ENCODE measurements at places on chromosomes 13 and 19.

- DNase-seq: no peak
Measured at GRCh38 chr13:50893211-50893852, 16.3 kb upstream of the RNASEH2B start.

DNA sequence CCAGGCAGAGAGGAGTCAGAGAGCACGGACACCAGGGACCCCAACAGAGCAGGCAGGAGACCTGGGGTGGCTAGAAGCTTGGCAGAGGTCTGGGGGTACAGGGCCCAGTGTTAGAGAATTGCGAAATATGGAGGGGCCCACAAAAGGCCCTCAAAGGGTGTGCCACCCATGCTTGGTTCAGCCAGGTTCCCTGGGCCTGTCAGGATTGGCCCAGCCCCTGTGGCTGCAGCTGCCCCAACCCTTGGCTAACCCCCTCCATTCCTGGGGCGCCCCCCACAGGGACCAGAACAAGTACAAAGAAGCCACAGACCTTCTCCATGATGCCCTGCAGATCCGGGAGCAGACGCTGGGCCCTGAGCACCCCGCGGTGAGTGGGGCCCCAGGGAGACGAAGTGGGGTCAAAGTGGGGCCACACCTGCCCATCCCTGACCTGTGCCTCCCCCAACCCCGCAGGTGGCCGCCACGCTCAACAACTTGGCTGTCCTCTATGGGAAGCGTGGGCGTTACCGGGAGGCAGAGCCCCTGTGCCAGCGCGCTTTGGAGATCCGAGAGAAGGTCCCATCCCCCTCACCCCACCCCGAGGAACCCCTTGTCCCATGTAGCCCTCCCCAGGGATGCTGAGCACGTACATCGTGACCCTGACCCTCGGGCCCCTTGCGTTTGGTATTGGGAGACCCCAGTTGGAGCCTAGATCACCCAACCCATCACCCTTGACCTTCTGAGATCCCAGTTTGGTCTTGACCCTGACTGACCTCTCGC lies 8.0 kb downstream of the KLC3 start:
- DNase-seq: no peak

- DNase-seq: no peak
Measured at GRCh38 chr13:29597246-29597645, 1.8 kb upstream of the SLC7A1 start.

- no peak for DNase-seq
Measured at GRCh38 chr13:95180513-95181245, 120.6 kb downstream of the ABCC4 start.

- DNase-seq: no peak
Measured at GRCh38 chr13:42363941-42364612, 92.1 kb downstream of the AKAP11 start.

DNA sequence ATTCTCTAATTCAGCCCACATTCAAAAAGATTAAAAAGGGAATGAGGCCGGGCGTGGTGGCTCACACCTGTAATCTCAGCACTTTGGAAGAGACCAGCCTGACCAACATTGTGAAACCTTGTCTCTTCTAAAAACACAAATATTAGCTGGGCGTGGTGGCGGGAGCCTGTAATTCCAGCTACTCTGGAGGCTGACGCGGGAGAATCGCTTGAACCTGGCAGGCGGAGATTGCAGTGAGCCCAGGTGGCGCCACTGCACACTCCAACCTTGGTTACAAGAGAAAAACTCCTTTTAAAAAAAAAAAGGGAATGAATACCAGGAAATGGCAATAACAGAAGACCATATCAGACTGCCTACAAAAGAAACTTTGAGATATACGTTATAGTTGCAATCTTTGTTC lies 1244.5 kb downstream of the PCDH9 start:
- no peak for DNase-seq

DNA sequence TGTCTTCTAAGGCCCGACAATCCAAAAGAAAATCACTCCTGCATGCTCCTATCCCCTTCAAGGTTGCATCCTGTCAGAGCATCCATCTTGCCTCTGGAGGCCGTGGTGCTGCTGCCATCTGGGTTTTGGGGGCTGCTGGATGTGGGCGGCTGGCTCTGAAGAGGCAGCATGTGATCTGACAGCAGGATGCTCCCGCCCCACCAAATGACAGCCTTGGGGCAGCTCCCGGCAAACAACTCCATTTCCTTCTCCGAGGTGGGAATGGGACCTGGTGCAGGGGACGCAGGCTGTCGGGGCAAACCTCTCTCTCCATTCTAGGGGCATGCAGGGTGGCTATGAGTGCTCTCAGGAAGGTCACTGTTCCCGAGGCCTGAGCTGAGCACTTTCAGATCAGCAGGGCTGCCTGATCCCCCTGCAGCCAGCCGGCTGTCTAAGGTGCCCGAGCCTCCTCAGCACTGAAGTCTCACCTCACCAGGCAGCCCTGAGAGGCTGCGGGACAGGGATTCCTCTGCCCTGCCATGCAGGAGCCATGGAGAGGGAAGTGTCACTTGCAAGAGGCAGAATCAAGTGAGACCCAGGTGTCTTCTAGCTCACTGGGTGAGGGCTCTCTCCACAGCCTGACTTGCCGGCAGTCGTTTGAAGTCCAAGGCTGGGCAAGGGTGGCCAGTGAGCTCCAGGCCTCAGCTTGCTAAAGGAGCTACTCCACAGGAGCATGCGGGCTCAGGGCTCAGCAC lies 28.8 kb downstream of the TSSK6 start:
- no peak for DNase-seq

GRCh38 chr13:110445183-110445582 lies 116.3 kb downstream of the RAB20 start:
- DNase-seq: no peak

- DNase-seq: no peak
Measured at GRCh38 chr13:110265341-110265681, 41.6 kb downstream of the COL4A1 start.

- DNase-seq: no peak
Measured at GRCh38 chr13:23817830-23818229, 71.4 kb downstream of the MIPEP start.

- no peak for DNase-seq
Measured at GRCh38 chr19:41334793-41335192, 18.9 kb downstream of the TGFB1 start.

GRCh38 chr13:94303644-94304174 lies 175.8 kb downstream of the DCT start:
- no peak for DNase-seq

DNA sequence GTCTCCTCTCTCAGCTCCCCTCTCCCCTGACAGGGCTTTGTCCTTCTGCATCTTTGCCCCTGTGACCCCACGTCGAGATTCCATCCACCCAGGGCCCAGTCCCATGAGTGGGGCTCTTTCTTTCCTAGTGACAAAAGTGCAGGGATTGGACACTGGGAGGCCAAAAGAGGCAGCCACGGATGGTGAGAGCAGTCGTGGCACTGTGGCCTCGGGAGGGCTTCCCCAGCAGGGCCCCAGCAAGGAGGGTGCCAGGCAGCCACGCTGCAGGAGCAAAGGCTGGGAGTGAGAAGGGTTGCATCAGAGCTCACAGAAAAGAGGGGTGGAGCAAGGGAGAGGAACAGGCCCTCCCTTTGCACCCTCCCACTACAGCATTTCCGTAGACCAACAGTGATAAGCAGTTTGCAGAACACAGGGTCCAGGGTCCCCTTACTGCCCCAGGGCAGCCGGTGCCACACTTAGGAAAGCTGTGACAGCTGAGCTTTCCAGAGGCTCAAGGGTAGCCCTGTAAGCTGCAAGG lies 4.9 kb downstream of the ZSCAN1 start:
- DNase-seq: no peak

DNA sequence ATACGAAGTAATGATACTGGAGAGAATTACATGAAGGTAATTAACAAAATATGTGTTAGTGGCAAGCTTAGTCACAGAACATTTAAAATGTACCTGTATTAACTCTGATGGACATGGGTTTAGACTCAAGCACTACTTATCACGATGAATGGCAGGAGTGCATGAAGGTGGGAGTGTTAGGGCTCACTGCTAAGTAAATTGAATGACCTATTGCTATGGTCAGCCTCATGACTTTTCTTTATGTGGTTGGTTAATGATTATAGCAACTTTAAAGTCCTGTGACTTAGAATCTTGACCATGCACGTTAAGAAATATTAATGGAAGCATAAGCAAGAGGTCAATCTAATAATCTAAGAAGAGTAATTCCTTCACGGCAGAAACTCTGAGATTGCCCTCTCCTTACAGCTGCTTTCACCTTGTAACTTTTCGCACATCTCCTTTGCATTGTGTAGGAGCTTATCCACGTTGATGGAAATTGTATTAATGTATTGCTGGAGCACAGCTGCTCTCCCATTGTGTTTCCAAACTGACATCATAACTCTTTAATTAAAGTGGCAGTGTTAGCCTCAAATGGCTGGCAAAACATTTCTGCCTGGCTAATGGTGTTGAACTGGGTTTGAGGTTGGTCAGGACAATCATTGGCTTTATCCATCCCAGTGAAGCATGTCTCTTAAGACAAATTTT lies 114.5 kb downstream of the RXFP2 start:
- no peak for DNase-seq

GRCh38 chr19:23318143-23318542 lies 67.9 kb upstream of the ZNF724 start:
- DNase-seq: no peak

DNA sequence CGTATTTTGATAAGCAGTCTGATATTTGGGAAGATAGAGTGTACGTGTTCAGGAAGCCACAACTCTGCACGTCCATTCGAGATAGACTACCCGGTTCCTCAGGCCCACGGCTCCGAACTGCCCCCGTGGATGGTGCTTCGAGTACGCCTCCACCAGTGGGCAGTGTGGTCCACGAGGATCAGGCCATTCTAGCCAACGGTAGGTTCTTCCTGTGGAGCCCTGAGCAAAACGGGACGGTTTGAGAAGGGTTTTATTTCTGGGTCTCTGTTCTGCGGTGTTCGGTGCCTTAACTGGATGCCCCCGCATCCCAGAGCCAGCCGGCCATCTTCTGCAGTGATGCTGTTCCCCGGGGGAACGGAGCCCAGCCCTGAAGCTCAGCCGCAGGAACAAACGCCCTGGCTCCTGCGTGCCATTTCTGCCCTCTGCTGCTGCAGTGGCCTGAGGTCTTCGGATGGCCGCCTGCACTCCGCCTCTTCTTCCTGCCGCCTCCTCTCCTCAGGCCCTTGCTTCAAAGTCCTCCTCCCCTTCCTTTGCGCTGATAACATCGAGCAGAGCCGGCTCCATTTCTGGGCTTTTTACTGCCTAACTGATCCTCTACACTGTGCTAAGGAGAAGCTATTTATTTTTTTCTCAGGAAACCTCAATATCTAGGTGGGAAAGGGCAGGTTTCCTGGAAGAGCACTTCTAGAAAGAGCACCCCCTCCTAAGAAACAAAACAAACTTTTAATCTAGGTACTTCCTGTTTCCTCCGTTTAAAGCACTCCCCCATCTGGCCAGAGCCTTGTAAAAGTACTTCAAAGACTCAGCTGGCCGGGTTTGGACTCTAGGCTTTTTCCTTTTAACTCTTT lies 36.2 kb upstream of the SLC46A3 start:
- DNase-seq: no peak

GRCh38 chr13:99352351-99353245 lies 45.4 kb upstream of the GPR183 start:
- DNase-seq: no peak

- no peak for DNase-seq
Measured at GRCh38 chr13:66407128-66407527, 823.0 kb downstream of the PCDH9 start.
